T-cell (primary cell): ENCODE measurements at places on chromosomes 1 and 21.

DNA sequence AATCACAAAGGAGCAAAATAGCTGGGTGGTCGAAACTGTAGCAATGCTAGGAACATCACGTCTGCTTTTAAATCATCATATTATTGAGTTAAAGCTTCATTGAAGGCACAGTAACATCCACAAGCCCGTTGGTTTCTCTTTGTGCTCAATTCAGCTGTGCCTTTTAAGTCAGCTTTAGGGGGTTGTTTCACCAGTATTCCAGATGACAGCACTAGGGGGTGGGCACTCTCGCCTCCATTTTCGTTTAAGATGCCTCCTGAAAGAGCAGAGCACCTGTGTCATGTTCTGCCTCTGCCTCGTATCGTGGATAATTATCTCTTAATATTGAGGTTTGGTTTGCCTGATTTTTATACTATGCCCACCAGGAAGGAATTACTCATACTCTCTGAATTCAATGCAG, 139.8 kb upstream of the PTBP2 start:
- no peak for DNase-seq

DNA sequence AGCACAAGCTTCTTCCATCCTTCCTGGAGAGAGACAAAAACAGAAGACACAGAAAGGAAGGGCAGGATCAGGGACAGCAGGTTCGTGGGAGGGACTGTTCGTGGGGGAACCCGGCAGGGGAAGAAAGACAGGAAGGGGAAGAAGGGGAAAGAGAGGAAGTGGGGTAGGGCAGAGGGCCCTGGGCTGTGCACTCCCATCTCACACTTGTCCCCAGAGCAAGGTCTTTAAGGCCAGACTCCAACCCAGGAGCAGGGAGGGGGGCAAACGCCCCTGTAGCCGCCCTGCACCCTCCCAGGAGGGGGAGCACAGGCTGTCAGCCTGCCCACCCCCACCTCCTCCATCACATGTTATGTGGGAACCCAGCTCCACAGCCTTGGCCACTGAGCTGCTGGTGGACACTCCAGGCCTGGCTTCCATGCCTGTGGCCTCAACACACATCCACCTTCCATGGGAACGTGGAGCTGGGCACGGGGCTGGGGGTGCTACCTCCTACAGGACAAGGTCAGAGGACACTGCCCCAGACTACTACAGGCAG, 9.3 kb downstream of the SLC19A1 start:
- no peak for DNase-seq

DNA sequence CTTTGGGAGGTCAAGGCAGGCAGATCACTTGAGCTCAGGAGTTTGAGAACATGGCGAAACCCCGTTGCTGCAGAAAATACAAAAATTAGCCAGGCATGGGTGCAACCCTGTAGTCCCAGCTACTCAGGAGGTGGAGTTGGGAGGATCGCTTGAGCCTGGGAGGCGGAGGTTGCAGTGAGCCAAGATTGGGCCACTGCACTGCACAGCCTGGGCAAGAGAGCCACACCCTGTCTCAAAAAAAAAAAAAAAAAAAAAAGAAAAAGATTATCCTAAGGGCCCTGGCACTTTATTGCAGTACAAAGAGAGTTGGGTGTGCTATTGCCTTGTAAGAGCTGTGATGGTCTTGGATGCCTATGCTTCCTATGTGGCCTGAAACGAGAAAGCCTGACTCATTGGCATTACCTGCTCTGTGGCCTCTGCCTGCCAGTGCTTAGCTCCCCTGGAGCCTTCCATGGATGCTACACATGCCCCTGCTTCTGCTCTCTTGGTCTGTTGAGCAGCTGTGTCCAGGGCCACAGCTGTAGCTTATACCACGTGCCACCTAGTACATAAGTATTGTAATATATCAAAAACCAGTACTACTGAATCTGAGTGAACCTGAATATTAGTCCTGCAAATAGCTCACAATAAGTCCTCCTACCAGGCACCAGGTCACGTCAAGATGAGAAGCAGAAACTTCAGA, 45.8 kb downstream of the DNAJC6 start:
- DNase-seq, result no peak

- DNase-seq, result no peak
Observed at GRCh38 chr1:118275472-118276115, 90.6 kb upstream of the SPAG17 start.

- DNase-seq, result peak; percentile 25
Observed at GRCh38 chr1:52904927-52905698, 16.4 kb downstream of the ECHDC2 start.

GRCh38 chr1:225709101-225709500, 56.2 kb upstream of the ENAH start:
- DNase-seq, result no peak

- no peak for DNase-seq
Observed at GRCh38 chr1:42922687-42923366, 35.8 kb downstream of the SLC2A1 start.

GRCh38 chr21:33966324-33966949, 50.8 kb upstream of the ATP5PO start:
- DNase-seq, result no peak
